HS-27A (cell line): ENCODE measurements at places on chromosomes 5 and 9.

GRCh38 chr5:20476016-20476415, 488.0 kb upstream of the CDH18 start:
- no peak for DNase-seq

DNA sequence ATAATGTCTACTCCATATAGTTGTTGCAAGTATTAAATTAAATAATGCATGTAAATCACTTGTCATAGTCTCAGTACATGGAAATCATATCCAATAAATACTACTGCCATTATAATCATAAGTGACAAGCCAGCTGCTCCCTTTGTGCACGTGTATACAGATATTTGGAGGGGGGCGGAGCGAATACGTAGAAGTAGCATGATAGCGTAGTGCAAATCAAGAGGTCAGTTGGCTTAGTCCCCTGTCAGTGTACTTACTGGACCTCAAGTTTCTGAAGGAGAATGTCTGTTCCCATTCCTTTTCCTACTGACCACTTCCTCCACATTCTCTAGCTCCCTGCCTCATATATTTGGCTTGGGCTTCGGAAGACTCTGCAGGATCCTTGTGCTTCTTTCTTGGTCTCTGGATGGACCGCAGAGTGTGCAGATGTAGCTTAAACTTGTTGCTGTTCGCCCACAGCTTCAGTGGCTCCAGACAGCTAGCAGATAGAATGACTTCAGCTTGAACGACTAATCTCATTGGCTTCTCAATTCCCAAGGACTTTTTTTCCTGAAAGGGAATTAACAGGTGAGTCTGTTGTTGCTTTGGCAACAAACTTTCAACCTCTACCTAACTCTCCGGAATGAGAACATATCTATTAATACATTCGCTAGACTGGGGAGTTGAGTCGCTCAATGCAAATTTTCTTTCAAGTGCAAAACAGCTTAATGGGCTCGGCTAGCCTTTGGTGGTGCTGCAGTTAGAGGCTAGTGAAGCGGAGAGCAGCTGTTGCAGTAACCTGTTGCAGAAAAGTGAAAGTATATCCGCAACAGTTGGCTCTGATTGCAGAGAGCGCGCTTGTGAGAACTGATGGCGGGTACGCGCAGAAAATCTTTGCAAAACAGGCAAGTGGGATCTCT, at the start of gene PCDHB1:
Gene PCDHB1 (plus strand): TSS at position 753 of the 899 bp plus-strand sequence. CDS start 97 bp downstream, at position 850.
- no peak for DNase-seq

DNA sequence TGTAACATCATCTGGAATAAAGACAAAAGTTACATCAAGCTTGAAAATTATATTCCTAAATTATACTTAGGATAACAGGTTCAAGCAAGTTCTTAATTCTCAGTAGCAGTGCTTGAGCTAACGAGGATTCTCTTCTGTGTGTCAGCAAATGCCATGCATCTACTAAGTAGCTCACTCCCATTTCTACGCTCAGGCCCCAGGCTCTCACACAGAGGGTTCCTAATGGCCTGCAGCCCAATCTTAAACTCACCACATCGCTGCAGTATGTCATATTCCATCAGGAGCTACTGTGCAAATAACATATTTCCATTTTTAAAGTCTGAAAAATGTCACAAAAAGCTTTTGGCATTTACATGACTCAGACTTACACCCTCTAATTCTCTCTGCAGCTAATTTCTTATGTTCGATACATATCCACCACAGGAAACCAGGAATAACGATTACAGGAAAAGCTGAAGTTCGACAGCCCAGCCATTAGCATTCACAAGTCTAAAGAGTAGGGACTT, 474.8 kb downstream of the EFNA5 start:
- no peak for DNase-seq

GRCh38 chr9:138013273-138013672, 135.7 kb downstream of the CACNA1B start:
- no peak for DNase-seq

DNA sequence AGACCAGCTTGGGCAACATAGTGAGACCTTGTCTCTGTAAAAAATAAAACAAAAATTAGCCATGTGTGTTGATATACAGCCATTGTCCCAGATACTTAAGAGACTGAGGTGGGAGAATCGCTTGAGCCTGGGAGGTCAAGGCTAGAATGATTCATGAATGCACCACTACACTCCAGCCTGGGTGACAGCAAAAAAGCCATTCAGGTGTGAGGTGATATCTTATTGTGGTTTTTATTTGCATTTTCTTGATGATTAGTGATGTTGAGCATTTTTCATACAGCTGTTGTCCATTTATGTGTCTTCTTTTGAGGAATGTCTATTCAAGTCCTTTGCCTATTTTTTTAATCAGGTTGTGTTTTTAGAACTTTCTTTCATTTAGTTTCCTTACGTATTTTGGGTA, 23.2 kb downstream of the MTAP start:
- no peak for DNase-seq

- DNase-seq = no peak
These were observed 1010.6 kb upstream of the C9orf72 start for GRCh38 chr9:28583832-28584231.

DNA sequence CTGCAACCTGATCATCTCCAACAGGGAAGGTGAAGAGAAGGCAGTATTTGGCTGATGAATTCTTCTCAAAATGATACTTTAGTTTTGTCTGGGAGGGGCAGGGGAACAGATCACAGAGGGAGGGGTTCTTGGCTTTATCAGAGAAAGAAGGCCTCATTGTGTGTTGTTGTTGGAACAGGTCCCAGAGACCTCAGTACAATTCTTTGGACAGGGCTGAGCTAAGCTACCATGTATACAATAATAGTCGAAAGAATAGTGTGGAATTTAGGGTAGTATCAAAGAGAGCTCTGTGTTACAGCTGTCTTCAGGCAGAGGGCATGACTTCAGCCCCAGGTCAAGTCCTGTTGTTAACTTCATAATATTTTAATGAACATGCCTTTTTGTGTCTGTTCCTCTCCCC, 39.9 kb downstream of the ARHGAP26 start:
- DNase-seq = no peak

DNA sequence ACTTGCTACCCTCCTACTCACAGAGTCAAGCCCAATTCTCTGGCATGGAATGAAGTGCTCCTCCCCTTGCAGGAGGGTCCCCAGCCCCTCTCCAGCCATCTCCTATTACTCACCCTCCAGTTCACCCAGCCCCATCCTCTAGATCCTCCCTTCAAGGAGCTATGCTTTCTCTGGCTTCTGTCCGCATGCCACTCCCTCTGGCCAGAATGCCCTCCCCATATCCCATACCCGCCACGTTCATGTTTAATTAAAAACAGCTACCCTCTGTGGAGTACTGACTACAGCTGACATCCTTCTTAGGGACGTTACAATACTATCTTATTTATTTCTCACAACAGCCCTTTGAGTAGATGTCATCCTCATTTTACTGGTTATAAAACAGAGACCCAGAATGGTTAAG, 3.0 kb downstream of the F2R start:
- no peak for DNase-seq

GRCh38 chr9:128317629-128318028, 4.6 kb downstream of the TRUB2 start:
- DNase-seq = no peak

GRCh38 chr5:172694061-172694460, 53.0 kb downstream of the NEURL1B start:
- no peak for DNase-seq

DNA sequence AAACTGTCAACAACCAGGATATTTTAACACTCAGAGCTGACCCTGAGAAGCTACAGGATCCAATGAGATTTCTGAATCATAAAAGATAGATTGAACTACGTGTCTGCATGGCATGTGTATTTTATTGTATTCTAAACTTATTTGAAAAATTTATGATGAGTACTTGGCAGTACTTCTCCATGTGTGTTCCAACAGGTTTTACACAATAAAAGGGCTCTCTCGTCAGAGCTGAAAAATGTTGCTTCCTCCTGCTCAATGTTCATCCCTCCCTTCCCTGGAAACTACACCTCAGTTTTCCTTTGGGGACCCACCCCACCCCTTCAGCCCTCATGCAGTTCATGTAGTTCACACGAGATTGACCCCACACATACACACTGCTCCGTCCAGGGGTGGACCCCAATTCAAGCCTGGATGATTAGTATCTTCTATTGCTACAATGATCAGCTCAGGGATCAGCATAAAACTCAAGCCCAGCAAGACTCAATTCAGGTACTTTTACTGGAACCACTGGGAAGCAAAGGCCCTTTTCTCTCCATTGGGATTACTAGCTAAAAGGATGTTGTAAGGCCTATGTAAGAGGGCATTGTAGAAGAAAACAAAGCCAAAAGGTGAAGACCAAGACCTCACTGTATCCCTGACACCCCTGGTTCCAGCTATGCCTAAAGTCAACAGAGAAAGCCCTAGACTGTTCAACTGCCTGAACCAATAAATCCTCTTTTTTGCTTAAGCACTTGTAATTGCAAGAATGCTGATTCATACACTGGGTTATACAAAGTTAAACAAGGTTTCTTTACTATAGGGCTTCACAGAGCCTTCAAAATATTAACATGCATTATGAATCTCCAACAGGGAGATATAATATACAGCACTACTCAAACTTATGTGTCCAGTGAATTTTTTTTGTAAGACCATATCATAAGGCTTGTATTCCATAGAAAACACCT, 112.6 kb downstream of the SAXO1 start:
- DNase-seq = no peak

DNA sequence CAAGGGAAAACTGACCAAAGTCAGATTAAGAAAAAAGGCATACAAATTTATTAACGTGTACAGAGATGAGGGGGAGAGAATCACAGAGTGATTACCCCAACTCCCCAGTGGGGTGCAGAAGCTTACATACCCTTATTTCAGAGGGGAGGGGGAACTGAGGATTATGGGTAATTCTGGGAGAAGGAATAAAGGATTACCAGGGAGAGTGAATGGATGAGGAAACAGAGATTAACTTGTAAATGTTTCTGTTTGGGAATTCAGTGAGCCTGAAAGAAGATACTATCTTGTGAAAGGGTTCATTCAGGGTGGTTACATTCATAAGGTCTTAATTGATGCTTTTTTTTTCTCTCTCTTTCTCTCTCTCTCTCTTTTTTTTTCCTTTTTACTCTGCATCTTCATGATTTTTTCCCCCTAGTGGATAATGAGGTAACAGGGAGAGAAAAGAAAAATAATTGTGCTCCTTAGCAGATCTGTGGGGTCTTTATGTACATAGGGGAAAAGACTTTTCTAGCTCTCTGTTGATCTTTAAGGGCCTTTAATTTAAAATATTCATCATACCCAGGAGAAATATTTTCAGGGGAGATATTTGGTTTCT, 49.4 kb downstream of the TARS1 start:
- no peak for DNase-seq

DNA sequence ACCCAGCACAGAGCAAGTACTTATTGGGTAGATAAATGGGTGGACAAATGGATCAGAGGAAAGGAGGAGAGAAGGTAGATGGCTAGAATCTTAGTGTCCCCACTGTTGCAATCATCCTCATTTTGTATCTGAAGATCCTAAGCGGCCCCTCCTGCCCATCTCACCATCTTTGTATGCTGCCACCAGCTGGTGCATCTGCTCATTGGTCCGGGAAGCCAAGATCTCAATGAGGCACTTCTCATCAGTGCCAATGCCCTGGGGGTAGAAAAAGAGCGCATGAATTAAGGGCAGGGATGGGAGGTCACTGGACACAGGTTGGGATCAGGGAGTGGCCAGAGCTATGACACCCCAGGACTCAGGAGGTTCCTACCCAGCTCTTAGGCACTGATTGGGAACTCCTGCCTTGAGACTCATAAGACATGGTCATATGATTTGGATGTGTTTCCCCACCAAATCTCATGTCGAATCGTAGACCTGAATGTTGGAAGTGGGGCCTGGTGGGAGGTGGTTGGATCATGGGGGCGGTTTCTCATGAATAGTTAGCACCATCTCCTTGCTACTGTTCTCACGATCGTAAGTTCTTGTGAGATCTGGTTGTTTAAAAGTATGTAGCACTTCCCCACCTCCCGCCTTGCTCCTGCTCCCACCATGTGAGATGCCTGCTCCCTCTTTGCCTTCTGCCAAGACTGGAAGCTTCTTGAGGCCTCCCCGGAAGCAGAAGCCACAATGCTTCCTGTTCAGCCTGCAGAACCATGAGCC, 20.3 kb downstream of the ANXA6 start:
- no peak for DNase-seq

DNA sequence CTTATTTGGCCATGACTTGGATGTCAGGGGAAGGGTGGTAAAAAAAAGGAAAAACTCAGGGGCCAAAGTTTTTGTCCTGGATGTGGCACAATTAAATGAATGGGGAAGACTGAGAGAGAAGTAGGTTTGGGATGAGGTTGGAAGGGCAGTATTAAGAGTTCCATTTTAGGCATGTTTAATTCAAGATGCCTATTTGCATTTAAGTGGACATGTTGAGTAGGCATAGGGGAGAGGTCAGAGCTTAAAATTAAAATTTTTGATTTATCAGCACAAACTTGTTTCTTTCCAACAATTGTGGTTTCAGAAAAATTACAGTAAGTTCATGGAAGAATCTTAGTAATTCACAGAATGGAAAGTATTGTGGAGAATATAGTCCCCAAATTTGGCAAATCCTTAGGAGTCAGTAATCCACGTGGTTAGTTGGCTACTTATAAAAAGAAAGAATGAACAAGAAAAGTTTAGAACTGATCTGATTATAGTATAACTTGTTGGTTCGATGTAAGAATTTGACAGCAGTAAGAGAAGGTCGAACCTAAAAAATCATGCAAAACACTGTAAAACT, 265.9 kb downstream of the SAXO1 start:
- DNase-seq = no peak

GRCh38 chr9:8727191-8727590, 927.6 kb upstream of the DMAC1 start:
- no peak for DNase-seq

DNA sequence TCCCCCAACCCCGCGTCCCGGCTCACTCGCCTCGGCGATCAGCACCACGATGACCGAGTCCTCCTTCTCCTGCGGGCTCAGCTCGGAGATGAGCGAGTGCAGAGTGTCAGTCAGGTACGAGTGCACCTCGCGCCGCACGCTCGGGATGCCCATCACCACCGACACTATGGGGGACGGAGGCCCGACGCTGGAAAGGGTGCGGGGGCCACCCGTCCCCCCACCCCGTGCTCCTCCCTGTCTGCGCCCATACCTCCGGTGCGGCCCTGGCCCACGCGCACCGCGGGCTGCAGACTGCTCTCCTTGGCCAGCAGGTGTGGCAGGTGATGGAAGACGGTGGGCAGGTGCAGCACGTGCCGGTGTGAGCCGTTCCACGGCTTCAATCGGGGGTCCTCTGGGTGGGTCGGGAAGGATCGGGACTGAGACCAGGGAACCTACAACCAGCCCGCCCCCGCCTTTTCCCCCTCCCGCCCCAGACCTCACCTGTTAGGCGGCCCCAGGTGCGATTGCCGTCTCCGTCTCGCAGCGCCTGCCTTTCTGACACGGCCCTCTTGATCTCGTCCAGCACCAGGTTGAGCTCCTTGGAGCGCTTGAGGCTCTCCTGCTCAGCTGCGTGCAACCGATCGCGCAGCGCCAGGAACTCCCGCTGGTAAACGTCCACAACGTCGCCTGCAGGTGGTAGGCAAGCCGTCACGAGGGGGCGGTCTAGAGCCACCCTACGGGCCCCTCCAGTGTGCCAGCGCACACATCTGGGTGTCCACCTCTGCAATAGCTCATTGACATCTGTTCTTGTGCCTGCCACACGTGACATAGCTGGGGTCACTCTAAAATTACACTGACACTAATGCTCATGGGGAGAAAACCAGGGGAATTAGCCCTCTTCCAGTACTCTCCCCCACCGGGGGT, 5.1 kb downstream of the MGAT4B start:
- DNase-seq = no peak
